ENCODE measurements at places on chromosomes 3 and 15.
A peak's percentile ranks its signal among the peaks of the same experiment; 100 is the strongest.

GRCh38 chr15:64651601-64652191, 123.7 kb downstream of the RBPMS2 start:
- ATAC-seq = peak; percentile 83

DNA sequence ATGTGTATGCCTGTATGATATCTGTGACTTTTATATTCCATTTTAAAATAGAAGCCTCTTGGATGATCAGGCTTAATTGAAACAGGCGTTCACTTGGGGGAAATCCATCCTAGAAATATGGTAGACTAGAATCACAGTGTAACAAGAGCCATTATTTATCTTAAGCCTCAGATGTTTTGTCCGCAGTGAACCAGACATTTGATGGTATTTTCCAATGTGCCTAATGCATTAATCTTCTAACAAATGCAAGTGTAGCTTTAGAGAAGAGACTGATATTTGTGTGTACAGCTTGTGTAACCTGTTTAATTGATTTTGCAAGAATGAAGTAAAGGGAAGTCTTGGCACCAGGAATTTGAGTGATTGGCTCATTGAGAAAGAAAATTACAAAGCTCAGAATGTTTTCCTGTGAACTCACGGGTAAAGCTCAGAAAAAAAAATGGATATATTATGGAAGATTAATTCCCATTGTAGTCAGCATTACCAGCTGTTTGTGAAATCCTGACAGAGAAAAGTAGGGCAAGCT, 155.7 kb downstream of the SV2B start:
- ATAC-seq = no peak

DNA sequence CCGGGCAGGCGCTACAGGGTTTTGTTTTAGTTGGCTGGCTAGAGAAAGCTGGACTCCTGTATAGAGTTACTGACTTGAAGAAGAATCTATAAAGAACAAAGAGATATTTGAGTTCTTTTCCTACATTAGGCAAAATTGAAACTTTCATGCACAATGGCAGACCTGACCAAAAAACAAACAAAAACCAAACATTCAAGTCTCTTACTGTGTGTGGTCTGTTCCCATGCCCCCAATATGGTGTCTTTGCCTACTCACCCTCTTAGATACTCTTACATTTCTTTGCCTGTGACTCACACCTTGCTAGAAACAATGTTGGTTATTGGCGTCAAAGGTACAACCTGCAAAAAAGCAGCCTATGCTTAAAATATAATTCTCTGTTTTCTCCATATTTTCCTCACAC, 109.5 kb upstream of the TMC3 start:
- no peak for ATAC-seq

GRCh38 chr3:69406163-69406562, 20.3 kb upstream of the FRMD4B start:
- no peak for ATAC-seq

- no peak for ATAC-seq
Observed at GRCh38 chr3:175288621-175289020, 429.5 kb downstream of the NAALADL2 start.

- peak; percentile 72 for ATAC-seq
Observed at GRCh38 chr3:160098261-160098908, 109.8 kb downstream of the IL12A start.

GRCh38 chr3:50164984-50165909, 10.1 kb downstream of the SEMA3F start:
- ATAC-seq = no peak

DNA sequence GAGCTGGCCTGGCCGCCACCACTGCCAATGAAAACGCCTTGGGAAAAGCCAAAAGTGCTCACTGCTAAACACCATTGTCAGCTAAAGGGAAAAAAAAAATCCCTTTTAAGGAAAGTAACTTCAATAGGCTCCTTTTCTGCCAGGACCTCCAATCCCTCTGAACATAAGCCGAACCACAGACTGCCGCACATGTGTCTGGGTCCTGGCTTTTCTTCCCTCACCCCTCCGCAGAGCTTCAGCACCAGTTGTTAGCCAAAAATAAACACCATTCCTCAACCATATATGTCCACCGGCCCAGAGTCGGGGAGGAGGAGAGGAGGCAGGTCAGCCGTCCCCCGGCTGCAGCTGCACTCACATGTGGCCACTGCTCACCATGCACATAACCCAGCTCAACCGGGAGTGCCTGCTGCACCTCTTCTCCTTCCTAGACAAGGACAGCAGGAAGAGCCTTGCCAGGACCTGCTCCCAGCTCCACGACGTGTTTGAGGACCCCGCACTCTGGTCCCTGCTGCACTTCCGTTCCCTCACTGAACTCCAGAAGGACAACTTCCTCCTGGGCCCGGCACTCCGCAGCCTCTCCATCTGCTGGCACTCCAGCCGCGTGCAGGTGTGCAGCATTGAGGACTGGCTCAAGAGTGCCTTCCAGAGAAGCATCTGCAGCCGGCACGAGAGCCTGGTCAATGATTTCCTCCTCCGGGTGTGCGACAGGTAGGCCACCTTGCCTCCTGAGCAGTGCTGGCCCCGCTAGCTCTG, at the start of gene FBXL22:
Gene FBXL22, plus strand, starts transcription at position 350 of the 753 bp plus-strand sequence. Its CDS starts 6 bp downstream, at position 356.
- ATAC-seq = no peak

- no peak for ATAC-seq
Observed at GRCh38 chr15:76057332-76058000, 2.3 kb upstream of the TMEM266 start.

DNA sequence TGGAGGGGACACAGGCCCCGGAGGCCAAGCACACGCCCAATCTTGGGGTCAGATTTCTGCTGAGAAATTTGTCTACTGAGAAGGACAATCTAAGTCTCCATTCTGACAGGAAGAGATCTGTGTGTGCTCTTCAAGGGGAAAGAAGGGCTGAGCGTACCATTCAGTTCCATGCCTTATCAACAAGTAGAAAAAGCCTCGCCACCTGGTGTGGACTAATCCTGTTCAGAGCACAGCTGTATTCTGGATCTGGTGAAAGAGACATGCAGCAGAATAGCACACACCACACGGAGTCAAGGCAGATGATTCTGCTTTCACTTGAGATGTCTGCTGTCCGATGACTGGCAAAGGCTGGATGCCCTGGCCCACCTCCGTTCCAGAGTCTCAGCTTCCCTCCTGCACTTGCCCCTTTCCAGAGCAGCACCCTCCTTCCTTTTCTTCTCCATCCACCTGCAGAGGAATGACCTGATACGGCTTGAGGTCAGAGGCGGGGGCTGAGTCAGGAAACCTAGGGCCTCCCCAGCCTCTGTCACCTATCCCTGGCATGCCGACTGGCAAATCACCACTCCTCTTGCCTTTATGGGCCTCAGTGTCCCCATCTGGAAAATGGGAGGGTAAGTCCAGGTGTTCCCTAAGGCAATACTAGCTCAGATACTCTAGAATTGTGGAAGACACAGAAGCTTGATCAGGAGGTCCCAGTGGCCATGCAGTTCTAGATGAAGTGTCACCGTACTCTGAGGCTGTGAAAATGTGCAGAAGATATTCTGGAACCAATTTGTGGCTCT, 36.9 kb upstream of the CTSH start:
- no peak for ATAC-seq

GRCh38 chr3:65902304-65902793, 136.4 kb downstream of the MAGI1 start:
- ATAC-seq = peak; percentile 97

GRCh38 chr3:124935794-124936542, 1.4 kb upstream of the MUC13 start:
- ATAC-seq = no peak

DNA sequence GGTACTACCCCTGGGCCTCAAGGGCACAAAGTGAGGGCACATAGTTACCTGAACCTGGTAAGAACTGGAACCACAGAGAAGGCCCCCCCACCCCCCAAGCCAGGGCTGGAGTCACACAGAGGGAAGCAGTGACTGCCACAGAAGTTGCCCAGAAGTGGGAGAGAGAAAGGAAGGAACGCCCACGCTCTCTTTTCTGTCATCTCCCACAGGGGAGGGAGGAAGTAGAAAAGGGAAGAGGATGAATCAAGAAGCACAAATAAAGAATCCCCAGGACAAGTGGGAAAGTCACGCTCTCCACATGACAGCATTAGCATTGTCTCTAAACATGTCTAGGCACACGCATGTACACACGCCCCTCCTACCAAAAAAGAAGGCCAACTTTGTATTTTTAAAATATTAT, 114.7 kb upstream of the FRMD4B start:
- no peak for ATAC-seq

DNA sequence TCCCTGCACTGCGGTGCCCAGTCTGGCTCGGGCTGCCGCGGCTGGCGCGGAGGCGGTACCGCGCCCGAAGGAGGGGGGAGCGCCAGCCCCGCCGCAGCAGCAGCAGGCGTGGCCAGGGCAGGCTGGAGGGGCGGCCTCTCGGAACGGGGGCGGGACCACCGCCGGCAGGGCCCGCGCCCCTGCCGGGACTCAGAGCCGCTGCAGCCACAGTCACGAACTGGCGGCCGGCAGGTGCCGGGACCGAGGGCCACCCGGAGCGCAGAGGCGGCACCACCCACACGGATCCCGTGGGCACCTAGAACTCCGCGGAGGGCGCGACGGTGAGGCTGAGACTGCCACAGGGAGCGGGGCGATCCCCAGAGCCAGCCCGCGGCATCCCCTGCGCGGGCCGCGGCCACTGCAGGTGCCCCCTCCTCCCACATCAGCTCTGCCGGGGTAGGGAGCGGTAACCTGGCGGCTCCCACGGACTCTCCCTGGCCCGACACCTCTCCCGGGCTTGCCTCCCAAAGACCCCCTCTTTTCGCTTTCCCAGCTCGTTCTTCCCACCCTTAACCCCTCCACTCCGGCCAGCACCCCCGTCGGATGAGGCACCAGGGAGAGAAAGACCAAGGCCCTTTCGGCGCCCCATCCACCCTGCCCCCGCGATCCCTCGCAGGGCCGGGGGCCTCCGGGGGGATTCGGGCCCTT, at the start of gene VWA5B2:
Gene VWA5B2, plus strand, starts transcription at position 192 of the 687 bp plus-strand sequence. CDS start 944 bp downstream, outside the sequence.
- ATAC-seq = peak; percentile 61

DNA sequence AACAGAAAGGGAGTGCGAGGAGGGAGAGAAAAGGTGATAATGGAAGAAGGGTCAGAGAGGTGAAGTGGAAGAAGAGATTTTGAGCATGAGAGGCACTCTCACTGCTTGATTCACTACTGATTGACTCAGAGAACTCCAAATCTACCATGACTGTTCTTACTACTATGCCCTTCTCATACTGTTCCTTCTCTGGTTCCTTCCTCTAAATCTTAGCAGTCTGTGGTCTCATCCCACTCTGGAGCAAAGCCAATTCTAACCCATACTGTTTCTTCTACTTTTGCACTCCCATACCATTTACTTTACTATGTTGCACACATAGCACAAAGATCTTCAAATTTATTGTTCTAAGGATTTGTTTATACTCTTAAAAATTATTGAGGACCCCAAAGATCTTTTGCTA, 100.8 kb downstream of the DTWD1 start:
- no peak for ATAC-seq

DNA sequence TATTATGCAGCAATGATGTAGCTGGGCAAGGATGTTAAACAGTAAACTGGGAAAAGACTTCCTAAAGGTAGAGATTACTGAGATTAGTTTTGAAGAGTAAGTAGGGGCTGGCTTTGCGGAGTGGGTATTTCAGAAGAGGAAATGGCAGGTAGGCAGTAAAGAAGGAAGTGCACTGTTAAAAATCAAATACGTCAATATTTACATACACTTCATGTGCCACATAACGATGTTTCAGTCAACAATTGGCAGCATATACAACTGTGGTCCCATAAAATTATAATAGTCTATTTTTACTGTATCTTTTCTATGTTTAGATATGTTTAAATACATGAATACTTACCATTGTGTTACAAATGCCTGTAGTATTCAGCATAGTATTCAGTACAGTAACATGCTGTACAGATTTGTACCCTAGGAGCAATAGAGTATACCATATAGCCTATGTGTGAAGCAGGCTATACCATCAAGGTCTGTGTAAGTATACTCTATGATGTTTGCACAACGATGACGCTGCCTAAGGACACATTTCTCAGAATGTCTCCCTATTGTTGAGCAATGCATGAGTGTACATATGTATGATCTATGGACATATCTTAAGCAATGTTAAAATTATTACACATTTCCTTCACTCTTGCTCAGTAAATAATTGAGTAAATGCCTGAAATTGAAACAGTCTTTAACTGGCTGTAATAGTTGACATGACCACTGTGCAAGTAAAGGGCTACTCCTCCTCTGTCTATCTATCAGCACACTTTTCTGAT, 196.7 kb downstream of the ISL2 start:
- peak; percentile 74 for ATAC-seq

DNA sequence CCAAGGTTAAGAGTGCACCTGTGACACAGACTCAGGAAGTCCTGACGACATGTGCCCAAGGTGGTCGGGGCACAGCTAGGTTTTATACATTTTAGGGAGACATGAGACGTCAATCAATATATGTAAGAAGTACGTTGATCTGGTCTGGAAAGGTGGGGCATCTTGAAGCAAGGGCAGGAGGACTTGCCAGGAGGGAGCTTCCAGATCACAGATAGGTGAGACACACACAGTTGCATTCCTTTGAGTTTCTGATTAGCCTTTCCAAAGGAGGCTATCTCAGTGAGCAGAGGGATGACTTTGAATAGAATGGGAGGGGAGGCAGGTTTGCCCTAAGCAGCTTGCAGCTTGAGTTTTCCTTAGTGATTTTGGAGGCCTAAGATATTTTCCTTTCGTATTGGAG, 257.4 kb downstream of the CGGBP1 start:
- ATAC-seq = no peak

GRCh38 chr3:12807066-12807465, 10.6 kb downstream of the CAND2 start:
- ATAC-seq = no peak

GRCh38 chr3:132222868-132223538, 94.2 kb upstream of the ACP3 start:
- no peak for ATAC-seq

- peak; percentile 51 for ATAC-seq
Observed at GRCh38 chr3:277873-278272, 81.3 kb downstream of the CHL1 start.

DNA sequence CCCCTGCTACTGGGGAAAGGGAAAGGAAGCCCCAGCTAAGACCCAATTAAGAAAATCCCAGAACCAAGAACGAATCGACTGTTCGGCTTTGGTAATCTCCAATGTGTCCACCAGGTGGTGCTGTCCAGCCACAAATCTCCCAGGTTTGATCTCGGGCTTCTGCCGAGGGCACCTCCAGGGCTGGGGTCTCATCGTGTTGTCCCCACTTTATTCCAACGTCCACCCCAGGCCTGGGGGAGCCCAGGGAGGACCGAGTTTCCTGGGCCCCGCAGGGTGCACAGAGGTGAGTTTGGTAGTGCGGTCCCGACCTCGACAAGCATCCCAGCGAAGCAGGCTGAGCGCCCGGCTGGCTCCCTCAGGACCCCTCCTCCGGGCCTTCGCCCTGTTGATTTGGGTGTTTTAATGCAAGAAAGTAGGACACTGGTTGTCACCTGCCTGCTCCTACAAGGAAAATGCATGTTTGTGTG, 185.1 kb downstream of the GOLGA6L6 start:
- peak; percentile 19 for ATAC-seq

GRCh38 chr15:71143373-71144310, 28.4 kb downstream of the THSD4 start:
- ATAC-seq = no peak

GRCh38 chr3:180311242-180311641, 274.5 kb upstream of the PEX5L start:
- ATAC-seq = no peak

DNA sequence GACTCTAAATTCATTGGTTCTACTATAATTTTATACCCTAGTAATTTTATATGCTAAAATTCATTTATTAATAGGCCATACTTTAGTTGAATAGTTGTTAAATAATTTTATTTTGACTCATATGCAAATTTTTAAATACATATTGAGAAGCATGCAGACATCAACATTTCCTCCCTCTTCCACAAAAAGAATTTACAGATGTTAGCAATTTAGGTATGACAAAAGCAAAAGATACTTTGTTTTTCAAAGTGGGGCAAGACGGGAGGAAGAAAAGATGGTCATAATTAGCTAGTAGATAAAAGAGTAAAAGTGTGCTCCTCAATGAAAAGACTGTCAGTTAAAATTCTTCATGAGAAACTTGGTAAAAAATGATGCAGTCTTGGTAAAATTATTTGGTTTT, 148.9 kb upstream of the TSPAN3 start:
- ATAC-seq = no peak
